Type B pancreatic cell (in vitro differentiated cells): ENCODE measurements at places on chromosomes 16 and 17.

- H3K4me1 ChIP-seq, result peaks cover 10% of the 10 kb centered on the region
- H3K27ac ChIP-seq, result no peak overlapping the region
- H3K4me3 ChIP-seq, result no peak overlapping the region
- no peaks in the 10 kb centered on the region for H3K36me3 ChIP-seq
Measured at GRCh38 chr16:31008149-31008548, 2.3 kb downstream of the STX1B start.

- H3K4me1 ChIP-seq, result peaks cover 28% of the 10 kb centered on the region
- no peak for DNase-seq
- H3K36me3 ChIP-seq, result peaks cover 9% of the 10 kb centered on the region
Measured at GRCh38 chr16:85515830-85516397, 97.2 kb upstream of the GSE1 start.

- H3K27me3 ChIP-seq, result no peaks in the 10 kb centered on the region
- peaks cover 33% of the 10 kb centered on the region for H3K4me1 ChIP-seq
- peaks cover 15% of the 10 kb centered on the region for H3K36me3 ChIP-seq
- no peak for DNase-seq
- no peak overlapping the region for H3K27ac ChIP-seq
- H3K4me3 ChIP-seq, result no peak overlapping the region
Measured at GRCh38 chr17:31112001-31112661, 17.4 kb downstream of the NF1 start.

- peaks cover 6% of the 10 kb centered on the region for H3K4me1 ChIP-seq
- H3K27me3 ChIP-seq, result peaks cover 4% of the 10 kb centered on the region
- H3K4me3 ChIP-seq, result no peak overlapping the region
- no peaks in the 10 kb centered on the region for H3K36me3 ChIP-seq
- no peak overlapping the region for H3K27ac ChIP-seq
Measured at GRCh38 chr17:45976755-45977505, 22.1 kb upstream of the STH start.

DNA sequence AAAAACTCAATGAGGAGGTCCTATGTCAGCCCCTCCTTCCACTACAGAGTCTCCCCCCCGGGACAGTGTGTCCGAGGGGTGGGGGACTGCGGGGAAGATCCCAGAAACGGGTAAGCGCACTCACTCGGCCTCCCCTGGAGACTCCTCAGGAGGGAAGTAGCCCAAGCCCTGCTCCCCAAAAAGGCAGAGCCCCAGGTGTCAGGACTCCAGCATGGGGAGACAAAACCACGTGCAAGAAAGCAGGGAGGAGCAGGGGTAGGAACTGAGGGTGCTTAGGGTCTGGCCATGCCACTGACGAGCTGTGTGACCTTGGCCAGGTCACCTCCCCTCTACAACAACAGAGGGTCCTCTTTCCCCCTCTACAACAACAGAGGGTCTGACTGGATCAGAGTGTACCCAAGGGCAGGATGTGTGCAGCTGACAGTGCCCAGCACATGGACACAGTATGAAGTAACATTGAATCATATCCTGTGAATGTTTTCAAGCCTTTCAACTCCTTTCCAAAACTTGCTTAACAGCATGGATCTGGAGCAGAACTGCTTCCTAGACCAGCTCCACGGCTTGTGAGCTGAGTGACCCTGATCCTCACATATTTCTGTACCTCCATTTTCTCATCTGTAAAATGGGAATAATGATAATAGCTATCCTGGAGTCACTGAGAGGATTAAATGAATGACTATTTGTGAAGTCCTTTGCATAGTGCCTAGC lies 2.1 kb upstream of the NAGS start:
- H3K27me3 ChIP-seq, result peaks cover 66% of the 10 kb centered on the region
- no peak for DNase-seq
- no peak overlapping the region for H3K4me3 ChIP-seq
- peaks cover 6% of the 10 kb centered on the region for H3K4me1 ChIP-seq
- no peak overlapping the region for H3K27ac ChIP-seq
- H3K36me3 ChIP-seq, result no peaks in the 10 kb centered on the region

GRCh38 chr17:45086865-45087503 lies 25.9 kb downstream of the NMT1 start:
- H3K36me3 ChIP-seq, result peaks cover 14% of the 10 kb centered on the region
- H3K4me3 ChIP-seq, result no peak overlapping the region
- DNase-seq, result no peak
- no peak overlapping the region for H3K27ac ChIP-seq

GRCh38 chr16:22673421-22673831 lies 140.5 kb upstream of the HS3ST2 start:
- DNase-seq, result peak; percentile 42
- H3K4me3 ChIP-seq, result no peak overlapping the region
- H3K4me1 ChIP-seq, result no peaks in the 10 kb centered on the region
- H3K27ac ChIP-seq, result no peak overlapping the region

DNA sequence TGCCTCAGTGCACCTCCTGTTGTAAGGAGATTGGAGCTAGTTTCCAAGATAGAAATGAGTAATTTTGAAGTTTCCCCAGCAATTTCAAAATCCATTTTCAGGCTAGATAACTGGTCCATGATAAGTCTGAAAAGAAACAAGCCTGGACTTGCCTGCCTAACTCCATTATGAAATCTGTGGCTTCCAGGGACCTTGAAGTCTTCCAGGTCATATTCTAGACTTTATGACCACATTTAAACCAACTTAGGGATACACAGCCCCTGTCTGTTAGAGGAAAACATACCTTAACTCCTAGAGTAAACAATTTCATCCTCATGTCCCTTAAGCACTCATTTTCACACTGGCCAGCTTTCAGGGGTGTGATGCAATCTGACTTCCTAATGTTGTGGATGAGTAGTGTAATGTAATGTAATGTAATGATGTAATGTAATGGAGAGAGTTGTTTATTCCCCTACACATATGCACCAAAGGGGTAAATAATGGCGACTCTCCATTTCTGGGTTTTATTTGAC lies 96.7 kb upstream of the FAM20A start:
- DNase-seq, result no peak
- H3K4me1 ChIP-seq, result peaks cover 5% of the 10 kb centered on the region
- no peak overlapping the region for H3K27ac ChIP-seq
- H3K36me3 ChIP-seq, result no peaks in the 10 kb centered on the region
- no peak overlapping the region for H3K4me3 ChIP-seq
- H3K27me3 ChIP-seq, result no peaks in the 10 kb centered on the region

- DNase-seq, result peak; percentile 47
- no peak overlapping the region for H3K4me3 ChIP-seq
- H3K27ac ChIP-seq, result no peak overlapping the region
- no peaks in the 10 kb centered on the region for H3K36me3 ChIP-seq
- H3K27me3 ChIP-seq, result peaks cover 23% of the 10 kb centered on the region
- no peaks in the 10 kb centered on the region for H3K4me1 ChIP-seq
Measured at GRCh38 chr16:27113341-27113841, 46.7 kb downstream of the C16orf82 start.

DNA sequence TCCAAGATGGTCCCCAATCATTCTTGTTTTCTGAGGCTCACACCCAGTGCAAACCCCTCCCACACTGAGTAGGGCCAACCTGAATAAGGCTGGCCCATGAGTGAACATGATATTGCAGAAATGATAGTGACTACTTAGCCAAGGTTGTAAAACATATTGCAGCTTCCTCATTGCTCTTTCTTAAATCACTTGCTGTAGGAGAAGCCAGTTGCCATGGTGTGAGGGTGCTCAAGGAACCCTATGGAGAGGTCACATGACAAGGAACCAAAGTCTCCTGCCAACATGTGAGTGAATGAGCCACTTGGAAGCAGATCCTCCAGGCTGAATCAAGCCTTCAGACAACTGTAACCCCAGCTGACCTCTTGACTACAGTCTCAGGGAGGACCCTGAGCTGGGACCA lies 191.4 kb downstream of the RGS9 start:
- H3K27me3 ChIP-seq, result no peaks in the 10 kb centered on the region
- H3K4me1 ChIP-seq, result peaks cover 8% of the 10 kb centered on the region

DNA sequence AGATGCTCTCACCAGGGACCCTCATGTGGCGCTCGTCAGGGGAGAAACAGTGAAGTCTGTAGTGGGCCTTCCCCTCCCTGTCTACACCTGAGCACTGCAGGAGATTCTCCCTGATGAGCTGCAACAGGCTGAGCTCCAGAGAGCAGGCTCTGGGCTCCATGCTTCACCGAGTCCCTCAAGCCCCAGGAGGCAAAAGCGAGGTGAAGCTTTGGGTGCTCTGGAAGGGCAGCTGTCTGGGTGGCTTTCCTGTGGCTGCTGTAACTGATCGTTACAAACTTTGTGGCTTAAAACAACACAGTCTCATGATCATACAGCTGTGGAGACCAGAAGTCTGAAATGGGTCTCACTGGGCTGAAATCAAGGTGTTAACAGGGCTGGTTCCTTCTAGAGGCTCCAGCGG lies 12.1 kb upstream of the CD300LD start:
- no peak for DNase-seq
- no peaks in the 10 kb centered on the region for H3K4me1 ChIP-seq
- no peaks in the 10 kb centered on the region for H3K36me3 ChIP-seq
- H3K27ac ChIP-seq, result no peak overlapping the region
- H3K27me3 ChIP-seq, result peaks cover 71% of the 10 kb centered on the region

GRCh38 chr17:28737770-28738679 lies 5.8 kb upstream of the TRAF4 start:
- H3K4me3 ChIP-seq, result peak overlapping the region; percentile 34
- DNase-seq, result no peak
- H3K27ac ChIP-seq, result peak overlapping the region; percentile 94
- H3K27me3 ChIP-seq, result no peaks in the 10 kb centered on the region
- H3K4me1 ChIP-seq, result peaks cover 6% of the 10 kb centered on the region
- peaks cover 10% of the 10 kb centered on the region for H3K36me3 ChIP-seq

GRCh38 chr16:56744996-56745640 lies 15.2 kb downstream of the NUP93 start:
- peak overlapping the region; percentile 24 for H3K4me3 ChIP-seq
- no peak for DNase-seq
- H3K27me3 ChIP-seq, result no peaks in the 10 kb centered on the region
- H3K4me1 ChIP-seq, result peaks cover 38% of the 10 kb centered on the region
- peaks cover 10% of the 10 kb centered on the region for H3K36me3 ChIP-seq
- H3K27ac ChIP-seq, result peak overlapping the region; percentile 9

GRCh38 chr17:36880268-36880905 lies 56.9 kb upstream of the LHX1 start:
- H3K27ac ChIP-seq, result no peak overlapping the region
- H3K27me3 ChIP-seq, result peaks cover 35% of the 10 kb centered on the region
- H3K4me3 ChIP-seq, result no peak overlapping the region
- H3K36me3 ChIP-seq, result no peaks in the 10 kb centered on the region

GRCh38 chr16:48538746-48539484 lies 71.1 kb downstream of the N4BP1 start:
- H3K4me1 ChIP-seq, result peaks cover 6% of the 10 kb centered on the region
- no peak for DNase-seq
- H3K27me3 ChIP-seq, result no peaks in the 10 kb centered on the region
- H3K36me3 ChIP-seq, result peaks cover 3% of the 10 kb centered on the region

GRCh38 chr17:9158544-9159452 lies 137.5 kb downstream of the NTN1 start:
- no peak overlapping the region for H3K4me3 ChIP-seq
- H3K4me1 ChIP-seq, result peaks cover 5% of the 10 kb centered on the region
- no peak for DNase-seq
- peaks cover 3% of the 10 kb centered on the region for H3K36me3 ChIP-seq
- H3K27me3 ChIP-seq, result peaks cover 10% of the 10 kb centered on the region

DNA sequence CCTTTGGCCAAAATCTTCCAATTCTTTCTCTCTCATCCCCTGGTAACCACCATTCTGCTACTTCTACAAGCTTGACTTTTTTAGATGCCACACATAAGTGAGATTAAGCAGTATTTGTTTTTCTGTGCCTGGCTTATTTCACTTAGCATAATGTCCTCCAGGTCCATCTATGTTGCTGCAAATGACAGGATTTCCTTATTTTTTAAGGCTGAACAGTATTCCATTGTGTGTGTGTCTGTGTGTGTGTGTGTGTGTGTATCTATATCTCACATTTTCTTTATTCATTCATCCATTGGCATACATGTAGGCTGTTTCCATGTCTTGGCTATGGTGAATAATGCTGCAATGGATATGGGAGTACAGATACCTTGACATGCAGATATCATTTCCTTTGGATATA lies 6.1 kb downstream of the ACACA start:
- H3K4me1 ChIP-seq, result peaks cover 14% of the 10 kb centered on the region
- H3K27me3 ChIP-seq, result no peaks in the 10 kb centered on the region
- no peak overlapping the region for H3K27ac ChIP-seq
- no peak for DNase-seq

DNA sequence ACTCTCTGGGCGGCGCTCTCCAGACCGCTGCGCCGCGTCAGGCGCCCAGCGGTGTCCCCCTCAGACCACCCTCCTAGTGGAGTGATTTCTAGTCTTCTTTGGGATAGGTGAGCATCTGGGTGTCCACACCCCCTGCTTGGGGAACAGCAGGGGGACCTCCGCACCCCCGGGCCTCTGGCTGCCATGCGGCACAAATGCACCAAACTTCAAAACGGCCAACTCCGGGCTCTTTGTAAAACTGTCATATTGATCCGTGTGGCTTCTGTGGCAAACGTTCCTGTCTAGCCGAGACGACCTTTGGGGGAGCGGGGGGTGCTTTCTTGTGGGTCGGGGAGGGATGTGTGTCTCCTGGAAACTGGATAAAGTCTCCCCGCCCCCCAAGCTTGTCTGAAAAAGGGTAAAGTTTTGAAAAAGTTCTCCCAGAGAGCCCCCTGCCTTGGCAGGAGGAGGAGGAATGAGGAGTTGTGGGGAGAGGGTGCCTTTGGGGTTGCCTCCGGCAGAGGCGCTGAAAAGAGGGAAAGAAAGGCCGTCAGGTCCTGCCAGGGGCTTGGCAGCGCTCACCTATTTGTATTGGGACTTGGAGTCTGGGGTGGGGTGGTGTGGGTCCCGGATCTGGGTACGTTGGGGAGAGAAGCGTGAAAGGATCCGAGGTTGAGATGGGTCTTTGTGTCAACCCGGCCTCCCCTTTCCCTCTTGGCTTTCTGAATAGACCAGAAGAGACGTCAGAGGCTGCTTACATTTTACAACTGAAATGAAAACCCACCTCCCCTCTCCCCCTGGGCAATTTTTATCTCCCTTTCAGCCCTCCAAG lies 2.2 kb upstream of the CHD3 start:
- peaks cover 5% of the 10 kb centered on the region for H3K36me3 ChIP-seq
- H3K27ac ChIP-seq, result no peak overlapping the region
- no peaks in the 10 kb centered on the region for H3K27me3 ChIP-seq
- no peaks in the 10 kb centered on the region for H3K4me1 ChIP-seq
- H3K4me3 ChIP-seq, result no peak overlapping the region

DNA sequence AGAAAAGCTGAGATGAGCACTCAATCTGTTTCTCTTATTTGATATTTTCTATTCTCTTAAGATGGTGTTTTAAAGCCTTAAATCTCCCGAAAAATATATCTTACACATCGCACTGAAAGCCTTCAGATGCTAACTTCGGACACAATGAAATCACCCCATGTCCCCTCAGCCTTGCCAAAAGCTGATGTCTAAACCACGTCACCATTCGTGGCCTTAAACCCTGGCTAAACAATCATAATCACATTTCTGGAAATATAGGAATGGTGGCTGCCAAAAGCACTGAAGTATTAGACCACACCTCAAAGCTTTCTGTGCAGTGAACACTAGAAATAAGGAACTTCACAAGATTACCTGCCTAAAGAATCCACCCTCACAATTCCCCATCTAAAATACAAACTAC lies 402.7 kb downstream of the SOX9 start:
- DNase-seq, result no peak
- peaks cover 41% of the 10 kb centered on the region for H3K4me1 ChIP-seq
- H3K36me3 ChIP-seq, result no peaks in the 10 kb centered on the region

- H3K4me1 ChIP-seq, result no peaks in the 10 kb centered on the region
- H3K27ac ChIP-seq, result no peak overlapping the region
- no peak overlapping the region for H3K4me3 ChIP-seq
Measured at GRCh38 chr17:34443619-34444469, 80.8 kb upstream of the CCL1 start.
